Stimulated activated CD8-positive, alpha-beta memory T cell treated with anti-CD3 and anti-CD28 coated beads, Interleukin-4, amount 100 ng/mL, for 4 hours (primary cell): ENCODE measurements at places on chromosomes 6 and 20.

- DNase-seq: no peak
Measured at GRCh38 chr6:108762394-108762793, 85.8 kb upstream of the ARMC2 start.

DNA sequence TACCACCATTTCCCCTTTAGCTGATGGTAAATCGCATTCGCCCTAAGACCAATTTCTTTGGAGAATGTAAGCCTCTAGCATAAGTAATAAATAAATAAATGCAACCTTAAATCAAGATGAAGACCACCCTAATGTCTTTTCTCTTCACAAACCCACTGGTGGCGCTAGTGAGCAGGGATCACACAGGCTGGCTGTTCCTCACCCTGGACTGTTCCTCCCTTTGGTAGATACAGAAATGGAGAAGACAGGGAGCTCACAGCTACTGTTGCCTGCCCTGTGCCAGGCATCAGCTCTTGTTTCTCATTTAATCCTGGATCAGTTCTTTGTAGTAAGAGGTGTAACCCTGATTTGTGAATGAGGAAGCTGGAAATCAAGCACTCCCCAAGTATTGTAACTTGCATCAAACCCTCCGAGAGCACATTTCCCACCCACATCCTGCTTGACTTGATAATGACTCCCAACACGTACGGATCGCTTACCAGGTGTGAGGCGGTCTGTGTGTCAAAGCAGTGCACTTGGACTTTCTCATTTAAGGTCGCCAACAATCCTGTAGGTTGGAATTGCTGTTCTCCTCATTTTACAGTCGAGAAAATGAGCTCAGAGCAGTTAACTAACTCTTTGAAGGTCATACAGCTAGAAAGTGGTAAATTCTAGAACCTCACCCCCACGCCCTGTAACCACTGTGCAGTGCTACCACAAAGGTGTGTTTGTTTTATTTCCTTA is 236.1 kb downstream of the TSHZ2 start:
- DNase-seq: no peak

DNA sequence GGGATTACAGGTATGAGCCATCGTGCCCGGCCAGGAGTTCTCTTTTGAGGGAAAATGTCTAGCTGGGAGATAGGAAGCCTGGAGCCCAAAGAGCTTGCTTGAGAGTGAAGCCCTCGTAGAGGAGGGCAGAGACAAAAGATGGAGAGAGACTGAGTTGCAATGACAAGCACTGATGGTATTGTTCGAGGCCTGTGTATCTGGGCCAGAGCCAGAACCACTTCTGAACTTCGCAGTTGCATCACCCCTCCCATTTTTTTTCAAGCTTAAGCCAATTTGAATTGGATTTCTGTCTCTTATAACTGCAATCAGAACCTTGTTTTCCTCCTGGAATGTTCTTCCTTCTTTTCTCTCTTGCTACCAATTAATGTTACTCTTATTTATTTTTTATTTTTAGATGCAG is 83.1 kb downstream of the KCNB1 start:
- no peak for DNase-seq

DNA sequence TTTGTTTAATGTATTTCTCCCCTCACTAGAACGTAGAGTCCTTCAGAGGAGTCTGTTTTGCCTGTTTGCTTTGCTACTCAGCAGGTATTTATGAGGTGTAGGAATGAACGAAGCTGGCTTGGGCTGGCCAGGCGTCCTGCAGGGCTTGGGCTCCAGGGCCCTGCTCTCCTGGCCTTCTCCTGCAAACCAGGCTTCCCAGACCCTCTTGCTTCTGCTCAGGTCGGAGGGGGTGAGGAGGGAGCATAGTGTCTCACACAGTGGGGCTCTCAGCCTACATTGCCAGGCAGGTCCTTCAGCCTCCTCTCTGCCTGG is 24.6 kb upstream of the MLN start:
- DNase-seq: no peak

- no peak for DNase-seq
Measured at GRCh38 chr6:129565811-129566210, 144.2 kb downstream of the ARHGAP18 start.

DNA sequence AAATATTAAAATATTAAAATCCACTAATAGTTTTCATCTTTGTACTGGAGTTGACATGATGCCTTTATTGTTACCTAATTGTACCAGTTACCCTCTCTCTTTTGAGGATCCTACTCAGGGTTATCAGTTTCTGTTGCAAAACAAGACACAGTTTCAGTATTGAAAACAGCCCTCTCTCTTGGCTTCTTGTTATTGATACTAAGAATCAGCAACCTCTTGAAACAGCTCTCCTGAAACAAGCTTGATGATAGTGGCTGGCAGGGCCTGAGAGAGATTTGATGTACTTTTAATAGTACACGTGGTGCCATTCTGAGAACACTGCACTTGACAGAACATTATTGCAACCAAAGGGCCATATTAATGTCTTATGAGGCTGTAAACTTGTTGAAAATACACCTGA is 64.9 kb upstream of the MEI4 start:
- DNase-seq: no peak

GRCh38 chr6:91317247-91317835 is 730.5 kb upstream of the MAP3K7 start:
- no peak for DNase-seq

DNA sequence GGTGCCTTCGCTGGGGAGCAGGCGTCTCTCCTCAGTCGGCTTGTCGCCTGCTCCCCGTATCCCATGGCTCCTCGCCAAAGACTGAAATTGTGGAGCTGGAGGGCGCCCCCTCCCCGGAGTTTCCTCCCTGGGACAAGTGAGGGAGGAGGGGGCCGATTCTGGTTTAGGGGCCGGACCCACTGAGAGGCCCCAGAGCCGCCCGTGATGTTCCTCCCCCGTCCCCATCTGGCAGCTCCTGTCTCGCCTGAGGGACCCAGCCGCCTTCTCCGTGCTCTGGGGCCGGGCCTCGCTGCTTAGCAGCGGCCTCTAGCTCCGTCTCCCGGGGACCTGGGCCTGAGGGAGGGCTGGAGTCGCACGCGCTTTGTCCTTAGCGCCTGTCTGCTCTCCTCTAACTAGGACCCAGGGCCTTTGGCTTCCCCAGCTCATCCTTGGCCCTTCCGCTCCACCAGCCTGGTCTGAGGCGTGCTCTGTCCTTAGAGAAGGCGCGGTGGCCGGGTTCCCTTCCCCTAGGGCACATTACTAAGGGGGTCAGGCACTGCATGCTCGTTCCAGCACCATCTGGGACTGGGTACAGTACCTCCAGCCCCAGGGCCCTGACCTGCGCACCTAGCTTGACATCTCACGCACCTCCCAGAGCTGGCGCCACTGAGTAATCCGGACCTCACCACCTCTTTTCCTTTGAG is 29.7 kb downstream of the SLC12A5 start:
- DNase-seq: no peak

DNA sequence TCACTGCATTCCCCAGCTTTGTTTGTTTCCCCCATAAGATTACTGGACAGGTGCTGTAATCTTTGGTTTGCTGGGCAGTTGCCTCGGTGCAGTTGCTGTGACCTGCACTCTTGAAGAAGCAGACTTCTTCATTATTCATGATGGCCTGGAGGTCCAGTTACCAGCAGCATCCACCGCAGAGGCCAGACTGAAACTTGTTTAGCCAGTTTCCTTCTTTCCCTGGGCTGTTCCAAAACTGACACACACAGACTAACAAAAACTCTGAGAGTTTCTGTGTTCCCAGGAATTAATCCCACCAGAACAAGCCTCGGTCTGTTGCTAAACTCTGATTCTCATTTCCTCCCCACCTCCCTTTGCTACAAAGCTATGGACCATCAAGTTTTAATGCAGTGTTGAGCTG is 144.1 kb downstream of the QRSL1 start:
- no peak for DNase-seq

DNA sequence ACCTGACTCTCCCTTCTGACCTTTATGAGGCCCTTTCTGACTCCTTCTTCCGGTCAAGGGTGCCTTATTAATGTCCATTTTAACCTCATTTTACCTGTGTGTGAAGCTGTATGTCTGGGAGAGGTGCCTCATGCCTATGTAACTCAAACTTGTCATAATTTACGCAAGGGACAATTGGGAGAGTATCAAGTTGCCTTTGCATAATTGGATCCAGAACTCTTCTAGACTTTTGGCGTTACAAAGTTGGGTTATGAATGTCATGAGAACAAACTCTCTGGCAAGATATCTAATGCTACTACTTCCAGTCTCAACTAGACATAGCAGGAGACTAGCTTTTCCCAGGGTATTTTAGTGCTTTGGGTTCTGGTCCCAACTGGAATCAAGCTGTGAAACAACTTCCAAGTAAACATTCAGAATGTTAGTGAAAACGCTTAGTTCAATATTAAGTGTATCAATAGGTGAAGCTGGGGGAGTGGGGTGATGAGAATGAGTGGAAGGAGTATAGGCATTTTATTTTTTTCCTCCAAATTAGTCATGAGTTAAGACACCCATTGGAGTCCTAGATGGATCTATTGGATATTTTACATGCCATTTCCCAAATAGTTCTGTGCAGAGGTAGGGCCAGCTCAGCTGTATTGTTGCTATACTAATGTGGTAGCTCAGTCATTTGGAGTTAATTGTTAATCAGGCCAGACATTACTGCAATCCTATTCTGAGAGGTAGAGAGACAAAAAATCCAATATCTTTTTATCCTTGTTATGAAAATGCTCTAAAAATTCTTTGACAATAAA is 159.9 kb downstream of the TFAP2B start:
- no peak for DNase-seq

DNA sequence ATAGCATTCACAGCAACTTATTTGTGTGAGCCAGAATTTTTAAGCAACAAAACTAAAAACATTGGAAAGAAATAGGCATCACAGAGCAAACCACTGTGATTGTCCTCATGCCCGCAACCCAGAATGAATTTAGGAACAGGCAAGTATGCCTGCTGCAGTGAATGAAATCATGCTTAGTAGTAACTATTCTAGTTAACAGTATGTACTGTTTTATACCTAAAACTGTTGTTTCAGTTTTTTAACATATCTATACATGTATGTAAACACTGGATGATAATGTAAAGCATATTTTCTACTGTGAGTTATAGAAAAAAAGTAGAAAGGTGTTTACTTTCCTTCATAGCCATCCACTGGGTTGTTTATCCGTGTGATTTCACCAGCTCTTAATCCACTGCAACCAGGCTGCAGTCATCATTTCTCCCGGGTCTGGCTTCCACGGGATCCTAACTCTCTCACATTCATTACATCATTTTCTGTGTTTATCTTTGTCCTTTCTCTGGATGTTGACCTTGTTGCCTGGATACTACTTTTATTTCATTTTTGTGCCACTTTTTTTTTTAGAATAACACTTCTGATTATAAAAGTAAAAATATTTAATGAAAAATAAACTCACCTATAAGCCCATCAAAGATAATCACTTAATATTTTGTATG is 3.6 kb upstream of the ARFGEF3 start:
- DNase-seq: no peak

DNA sequence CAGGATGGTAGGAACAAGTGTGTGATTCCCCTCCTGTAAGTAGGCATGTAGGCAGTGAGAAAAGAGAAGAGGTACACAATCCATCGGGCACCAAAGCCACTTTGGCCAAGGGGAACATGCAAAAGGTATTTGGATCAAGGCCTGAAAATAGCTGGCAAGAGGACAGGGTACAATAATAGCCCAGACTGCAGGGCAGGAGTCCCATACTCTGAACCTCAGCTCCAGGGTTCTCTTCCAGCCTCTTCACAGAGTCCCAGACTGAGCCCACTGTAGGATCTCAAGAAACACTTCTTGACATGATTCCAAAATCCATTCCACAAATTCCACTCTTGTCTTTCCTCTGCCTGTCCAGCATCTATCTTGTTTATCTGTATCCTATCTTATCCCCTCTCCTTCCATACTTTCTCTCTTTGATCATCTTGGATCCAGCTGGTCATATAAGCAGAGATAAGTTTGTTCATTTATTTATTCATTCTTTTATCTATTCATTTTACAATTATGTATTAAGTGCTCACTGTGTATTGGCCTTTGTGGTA is 19.7 kb downstream of the ACSS2 start:
- DNase-seq: no peak

DNA sequence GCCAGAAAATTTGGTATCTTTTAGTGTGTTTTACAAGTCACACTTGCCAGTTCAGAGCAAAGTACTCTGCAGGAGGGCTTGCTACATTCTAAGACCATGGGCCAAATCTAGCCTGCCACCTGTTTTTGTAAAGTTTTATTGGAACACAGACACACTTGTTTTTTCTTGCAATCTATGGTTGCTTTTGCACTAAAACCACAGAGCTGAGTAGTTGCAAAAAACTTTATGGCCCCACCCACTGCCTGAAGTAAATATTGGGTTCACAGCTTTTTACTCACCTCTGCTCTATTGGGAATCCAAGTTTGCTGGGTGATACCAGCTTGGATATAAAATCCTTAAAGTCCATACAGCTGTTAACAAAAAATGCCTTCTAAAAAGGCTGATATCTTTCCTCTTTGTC is 109.0 kb downstream of the ZFP64 start:
- no peak for DNase-seq

DNA sequence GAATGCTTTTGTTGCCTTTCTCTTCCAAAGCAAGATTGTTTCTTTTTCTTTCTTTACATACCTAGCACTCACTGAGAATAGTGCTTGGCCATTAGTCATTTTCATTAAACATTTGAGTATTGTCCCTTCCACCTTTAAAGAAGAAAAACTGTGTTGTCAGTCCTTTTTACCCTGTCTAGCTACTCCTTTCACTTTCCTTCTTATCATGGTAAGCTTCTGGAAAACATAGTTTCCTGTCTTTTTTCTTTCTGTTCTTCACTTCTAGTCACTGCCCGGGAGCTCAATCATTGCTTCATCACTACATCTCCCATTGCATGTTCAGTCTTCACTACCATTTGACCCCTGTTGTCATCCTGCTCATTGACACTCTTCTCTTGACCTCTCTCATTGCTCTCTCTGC is 12.1 kb downstream of the VAPB start:
- no peak for DNase-seq

DNA sequence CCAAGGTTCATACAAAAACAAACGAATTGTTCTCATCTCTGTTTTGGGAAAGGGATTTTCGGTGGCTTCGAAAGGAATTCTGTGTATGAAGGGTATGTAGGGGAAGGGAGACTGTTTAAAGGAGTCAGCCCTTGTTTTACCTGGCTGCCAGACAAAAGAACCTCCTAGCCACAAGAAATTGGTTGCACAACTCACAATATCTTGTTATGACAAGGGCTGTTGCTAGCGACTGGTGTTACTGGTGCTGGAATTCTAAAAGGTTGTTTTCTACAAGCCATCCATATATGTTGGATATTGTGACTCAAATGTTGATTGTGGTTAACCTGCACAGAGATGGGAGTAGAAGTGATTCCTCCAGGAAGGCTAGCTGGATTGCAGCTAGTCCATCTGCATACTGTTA is 34.6 kb upstream of the CITED2 start:
- DNase-seq: no peak

DNA sequence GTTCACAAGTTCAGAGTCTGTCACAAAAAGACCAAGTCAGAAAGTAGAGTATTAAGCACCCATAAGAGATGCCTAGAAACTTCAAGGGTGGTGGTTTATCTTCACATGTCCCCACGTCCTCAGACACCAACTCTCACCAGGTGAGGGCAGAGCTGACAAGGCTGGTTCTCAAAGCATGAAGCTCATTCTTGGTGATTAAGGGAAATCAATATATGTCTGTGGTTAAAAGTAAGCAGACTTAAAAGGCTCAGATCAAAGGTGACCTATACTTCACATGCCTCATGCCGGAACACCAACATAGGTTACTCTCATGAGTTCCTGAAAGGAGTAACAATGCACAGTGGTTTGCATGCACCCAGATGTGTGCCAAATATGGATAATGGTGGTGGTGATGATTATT is 27.0 kb downstream of the IL17A start:
- no peak for DNase-seq

- DNase-seq: no peak
Measured at GRCh38 chr6:143022587-143022986, 38.1 kb upstream of the AIG1 start.
